Activated CD4-positive, CD25-positive, alpha-beta regulatory T cell treated with anti-CD3 and anti-CD28 coated beads, Interleukin-2, amount 50 U/mL, for 16 hours (primary cell): ENCODE measurements at places on chromosomes 16 and 17.

DNA sequence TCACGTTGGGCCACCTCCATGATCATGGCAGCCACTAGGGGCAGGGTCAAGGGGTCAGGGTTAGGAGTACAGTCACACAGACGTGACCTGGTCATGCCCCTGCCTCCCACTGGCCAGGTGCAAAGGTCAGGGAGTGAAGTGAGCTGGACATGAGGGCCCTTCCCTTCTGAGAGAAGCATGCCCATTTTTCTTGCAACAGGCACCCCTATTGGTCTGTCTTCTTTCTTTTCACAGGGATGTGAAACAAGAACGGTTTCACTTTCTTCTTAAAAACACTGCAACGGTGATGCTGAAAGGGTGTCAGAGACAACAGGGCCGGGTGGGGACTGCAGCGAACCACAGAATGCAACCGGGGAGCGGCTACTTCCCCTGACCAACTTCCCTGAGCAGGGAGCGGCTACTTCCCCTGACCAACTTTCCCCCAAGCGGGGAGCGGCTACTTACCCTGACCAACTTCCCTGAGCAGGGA lies 52.1 kb upstream of the DOC2B start:
- no peak for DNase-seq

GRCh38 chr17:43888548-43888947 lies 18.8 kb downstream of the MPP2 start:
- no peak for DNase-seq

DNA sequence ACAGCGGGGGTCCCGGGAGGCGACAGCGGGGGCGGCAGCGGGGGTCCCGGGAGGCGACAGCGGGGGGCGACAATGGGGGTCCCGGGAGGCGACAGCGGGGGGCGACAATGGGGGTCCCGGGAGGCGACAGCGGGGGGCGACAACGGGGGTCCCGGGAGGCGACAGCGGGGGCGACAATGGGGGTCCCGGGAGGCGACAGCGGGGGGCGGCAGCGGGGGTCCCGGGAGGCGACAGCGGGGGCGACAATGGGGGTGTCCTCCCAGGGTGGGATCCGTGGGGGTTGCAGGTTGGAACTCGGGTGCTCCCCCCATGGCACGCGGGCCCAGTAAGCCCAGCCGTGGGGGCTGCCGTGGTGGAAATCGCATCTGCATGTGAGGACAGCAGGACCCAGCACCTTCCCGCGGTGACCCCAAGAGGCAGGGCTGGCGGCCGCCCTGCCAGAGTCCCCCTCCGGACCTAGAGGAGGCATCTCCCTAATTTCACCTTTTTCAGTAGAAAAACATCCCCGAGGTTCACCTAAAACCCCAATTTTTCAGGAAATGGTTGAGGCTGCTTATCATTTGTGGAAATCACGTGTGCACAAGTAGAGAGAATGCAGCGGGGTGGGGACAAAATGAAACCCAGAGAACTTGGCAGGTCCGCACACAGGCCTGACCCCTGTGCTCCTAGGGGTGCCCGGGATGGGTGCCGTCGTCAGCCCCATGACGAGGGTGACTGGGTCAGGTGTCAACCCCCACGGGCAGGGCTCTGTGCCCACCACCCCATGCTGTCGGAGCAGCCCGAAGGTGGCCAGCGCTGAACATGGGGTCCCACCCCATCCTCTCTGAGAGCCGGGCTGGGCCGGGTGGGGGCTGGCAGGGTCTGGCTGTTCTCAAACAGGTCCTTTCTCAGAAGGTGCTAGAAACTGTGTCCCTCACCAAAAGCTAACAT lies 10.5 kb upstream of the METRNL start:
- no peak for DNase-seq

GRCh38 chr17:14672830-14673229 lies 371.9 kb downstream of the HS3ST3B1 start:
- no peak for DNase-seq

DNA sequence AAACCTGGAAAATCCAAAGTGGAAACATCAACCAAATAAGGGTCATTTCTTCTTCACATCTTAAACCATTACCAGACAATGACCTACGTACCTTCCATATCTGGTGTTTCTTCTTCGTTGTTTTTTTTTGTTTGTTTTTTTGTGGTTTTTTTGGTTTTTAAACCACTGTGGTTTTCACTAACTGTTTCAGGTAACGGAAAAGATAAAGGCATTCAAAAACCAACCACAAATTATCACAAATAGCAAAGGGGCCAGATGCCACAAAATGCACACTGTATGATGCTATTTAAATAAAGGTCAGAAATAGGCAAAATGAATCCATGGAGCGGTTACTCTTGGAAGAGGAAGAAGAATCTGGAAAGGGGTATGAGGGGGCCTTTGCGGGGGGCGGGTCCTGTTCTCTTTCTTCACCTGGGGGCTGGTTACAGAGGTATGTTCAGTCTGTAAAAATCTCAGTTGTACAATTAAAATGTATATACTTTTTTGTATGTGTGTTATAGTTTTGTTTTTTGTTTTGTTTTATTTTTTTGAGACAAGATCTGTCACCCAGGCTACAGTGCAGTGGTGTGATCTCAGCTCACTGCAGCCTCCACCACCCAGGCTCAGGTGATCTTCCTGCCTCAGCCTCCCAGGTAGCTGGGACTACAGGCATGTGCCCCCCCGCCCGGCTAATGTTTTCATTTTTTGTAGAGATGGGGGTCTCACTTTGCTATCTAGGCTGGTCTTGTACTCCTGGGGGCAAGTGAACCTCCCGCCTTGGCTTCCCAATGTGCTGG lies 29.6 kb downstream of the LITAF start:
- DNase-seq, result no peak

DNA sequence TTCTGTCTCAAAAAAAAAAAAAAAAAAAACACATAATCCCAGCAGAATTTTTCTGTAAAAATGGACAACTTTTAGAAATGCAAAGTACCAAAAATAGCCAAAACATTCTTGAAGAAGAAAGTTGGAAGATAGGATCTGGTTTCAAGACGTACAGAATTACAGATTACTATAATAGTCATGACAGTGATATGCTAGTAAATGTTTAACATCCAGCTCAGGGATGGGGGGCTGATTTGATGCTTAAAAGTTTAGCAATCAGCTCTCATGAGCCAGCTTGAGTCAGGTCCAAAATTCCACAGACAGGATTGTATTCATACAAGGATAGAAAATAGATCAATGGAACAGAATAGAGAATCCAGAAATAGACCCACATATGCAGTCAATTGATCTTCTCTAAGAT lies 100.5 kb downstream of the CYB561 start:
- no peak for DNase-seq

DNA sequence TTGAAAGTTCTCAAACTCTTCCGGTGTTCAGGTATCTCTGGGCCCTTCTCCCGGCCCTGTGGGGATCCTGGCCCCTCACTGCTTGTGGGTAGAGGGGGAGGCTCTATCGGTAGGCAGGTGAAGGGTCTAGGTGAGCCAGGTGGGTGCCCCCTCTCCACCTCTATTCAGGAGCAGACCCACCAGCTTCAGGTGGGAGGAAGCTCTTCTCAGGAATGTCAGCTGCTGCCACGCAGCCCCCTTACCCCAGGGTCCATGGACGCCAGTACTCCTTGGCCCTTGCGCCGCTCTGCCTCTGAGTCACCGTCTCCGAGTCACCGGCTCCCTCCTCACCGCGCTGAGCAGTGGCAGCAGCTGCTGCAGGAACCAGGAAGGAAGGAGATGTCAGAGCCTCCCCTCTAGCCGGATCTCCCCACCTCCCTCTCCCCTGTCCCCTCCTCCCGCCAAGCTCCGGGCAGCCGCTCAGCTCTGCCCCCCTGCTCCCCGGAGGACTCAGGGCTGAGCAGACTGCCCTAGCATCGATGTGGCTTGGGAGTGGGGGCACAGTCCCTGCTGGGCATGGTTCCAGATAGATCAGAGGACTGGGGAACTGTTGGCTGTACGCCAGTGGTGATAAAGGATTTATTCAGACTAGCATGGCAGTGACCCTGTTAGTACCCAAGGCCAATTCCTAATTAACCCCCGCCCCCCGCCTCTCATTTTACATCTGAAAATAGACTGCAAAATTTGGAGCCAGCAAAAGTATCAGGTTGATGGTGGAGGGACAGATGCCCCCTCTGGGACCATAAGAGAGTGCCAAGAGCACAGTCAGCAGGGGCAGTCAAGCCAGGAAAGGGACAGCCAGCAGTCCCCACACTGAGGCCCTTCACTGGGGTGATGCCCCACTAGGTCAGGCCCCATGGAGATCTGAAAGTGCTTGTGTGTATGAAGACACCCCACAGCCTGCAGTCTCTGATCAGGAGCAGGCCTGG lies at the start of gene OSBPL7:
OSBPL7 (minus strand) TSS at position 371 of the 968 bp plus-strand sequence. CDS start 1,516 bp downstream, outside the sequence.
- peak; percentile 40 for DNase-seq

- no peak for DNase-seq
Measured at GRCh38 chr17:81125573-81126081, 39.7 kb upstream of the PVALEF start.

GRCh38 chr16:58732545-58733247 lies 1.4 kb downstream of the GOT2 start:
- no peak for DNase-seq

DNA sequence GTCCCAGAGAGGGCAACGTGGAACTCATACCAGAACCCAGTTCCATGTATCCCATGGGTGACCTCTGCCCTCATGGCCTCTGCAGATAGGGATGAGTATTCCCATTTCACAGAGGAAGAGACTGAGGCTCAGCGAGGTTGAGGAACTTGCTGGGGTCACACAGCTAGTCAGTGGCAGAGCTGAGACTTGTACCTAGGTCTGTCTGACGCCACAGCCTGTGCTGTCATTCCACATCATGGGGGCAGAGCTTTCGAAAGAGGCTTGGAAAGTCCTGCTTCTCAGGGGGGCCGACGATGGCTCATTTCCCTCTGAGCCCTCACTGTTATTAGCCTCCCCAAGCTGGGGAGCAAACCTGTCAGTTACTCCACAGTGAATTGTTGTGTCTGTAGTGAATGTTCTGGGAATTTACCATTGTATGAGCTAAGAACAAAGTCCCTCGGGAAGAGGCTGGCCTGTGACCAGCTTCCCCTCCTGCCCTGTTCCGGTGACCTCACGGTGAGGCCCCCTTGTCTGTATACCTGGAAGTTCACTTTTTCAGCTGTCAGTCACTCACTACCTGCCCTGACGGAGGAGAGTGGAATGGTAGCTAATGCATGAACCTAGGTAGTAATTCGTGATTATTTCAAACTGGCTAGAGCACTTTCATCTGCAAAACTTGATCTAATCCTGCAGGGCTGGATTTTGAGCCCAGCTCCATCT lies 8.9 kb downstream of the METTL22 start:
- DNase-seq, result no peak

DNA sequence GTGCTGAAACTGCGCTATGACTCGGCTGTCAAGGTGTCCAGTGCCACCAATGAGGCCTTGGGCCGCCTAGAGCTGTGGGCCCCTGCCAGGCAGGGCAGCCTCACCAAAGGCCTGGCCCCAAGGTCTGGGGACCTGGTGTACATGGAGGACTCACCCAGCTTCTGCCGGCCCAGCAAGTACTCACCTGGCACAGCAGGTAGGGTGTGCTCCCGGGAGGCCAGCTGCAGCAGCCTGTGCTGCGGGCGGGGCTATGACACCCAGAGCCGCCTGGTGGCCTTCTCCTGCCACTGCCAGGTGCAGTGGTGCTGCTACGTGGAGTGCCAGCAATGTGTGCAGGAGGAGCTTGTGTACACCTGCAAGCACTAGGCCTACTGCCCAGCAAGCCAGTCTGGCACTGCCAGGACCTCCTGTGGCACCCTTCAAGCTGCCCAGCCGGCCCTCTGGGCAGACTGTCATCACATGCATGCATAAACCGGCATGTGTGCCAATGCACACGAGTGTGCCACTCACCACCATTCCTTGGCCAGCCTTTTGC lies 25.0 kb downstream of the WNT9B start:
- DNase-seq, result no peak

- no peak for DNase-seq
Measured at GRCh38 chr16:85347213-85347591, 234.9 kb upstream of the CIBAR2 start.

DNA sequence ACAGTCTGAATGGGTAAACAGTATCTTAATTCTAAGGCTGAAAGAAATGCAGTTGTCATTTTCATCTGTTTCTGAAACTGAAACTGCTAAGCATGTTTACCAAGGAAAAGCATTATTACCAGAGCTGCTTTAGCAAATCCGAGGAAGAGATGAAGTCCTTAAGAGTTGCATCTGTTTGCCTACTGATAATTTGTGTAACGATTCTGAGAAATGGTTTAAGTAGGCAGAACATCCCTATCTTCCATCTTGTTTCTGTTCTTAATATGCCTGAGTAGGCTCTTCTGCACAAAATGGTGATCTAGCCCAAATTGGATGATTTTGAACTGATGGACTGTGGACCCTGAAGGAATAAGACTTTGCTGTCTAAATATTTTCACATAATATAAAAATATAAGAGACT lies 34.9 kb downstream of the NUP93 start:
- no peak for DNase-seq

DNA sequence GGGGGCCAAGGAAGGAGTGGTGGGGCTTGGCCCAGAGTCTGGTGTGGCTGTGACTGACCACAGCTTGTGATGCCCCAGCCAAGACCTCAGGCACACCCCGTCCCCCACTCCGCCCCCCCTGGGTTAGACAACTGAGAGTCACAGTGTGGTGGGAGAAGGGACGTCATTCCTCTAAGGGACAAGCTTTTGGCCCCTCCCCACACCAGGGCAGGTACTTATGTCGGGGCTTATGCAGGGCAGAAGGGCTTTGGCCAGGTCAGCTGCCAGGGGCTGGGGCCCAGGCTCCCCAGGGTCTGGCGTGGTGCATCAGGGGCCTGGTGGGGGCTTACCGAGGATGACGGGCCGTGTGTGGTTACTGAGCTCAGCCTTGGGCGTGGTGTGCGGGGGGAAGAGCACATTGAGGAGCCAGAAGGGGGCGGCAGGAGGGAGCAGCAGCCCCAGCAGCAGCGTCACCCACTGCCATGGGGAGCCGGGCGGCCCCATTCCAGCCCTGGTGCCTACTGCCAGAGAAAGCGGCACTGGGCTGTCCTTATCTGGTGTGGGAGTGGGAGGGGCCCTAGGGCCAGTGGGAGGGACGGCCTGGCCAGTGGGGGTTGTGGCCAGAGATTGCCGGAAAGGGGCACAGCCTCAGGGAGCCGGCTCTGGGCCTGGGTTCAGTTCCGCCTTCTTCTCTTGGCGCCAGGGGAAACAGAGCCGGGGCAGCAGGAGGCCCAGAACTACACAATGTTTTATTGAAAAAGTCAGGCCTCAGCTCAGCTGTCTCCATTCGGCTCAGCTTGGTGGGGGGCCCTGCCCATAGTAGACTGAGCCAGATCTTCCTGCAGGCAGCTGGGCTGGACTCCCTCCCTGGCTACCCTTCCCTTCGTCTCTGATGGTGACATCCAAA lies at the start of gene LCAT:
LCAT (minus strand) TSS at position 502 of the 886 bp plus-strand sequence; CDS start at position 483, 19 bp downstream.
- DNase-seq, result no peak

DNA sequence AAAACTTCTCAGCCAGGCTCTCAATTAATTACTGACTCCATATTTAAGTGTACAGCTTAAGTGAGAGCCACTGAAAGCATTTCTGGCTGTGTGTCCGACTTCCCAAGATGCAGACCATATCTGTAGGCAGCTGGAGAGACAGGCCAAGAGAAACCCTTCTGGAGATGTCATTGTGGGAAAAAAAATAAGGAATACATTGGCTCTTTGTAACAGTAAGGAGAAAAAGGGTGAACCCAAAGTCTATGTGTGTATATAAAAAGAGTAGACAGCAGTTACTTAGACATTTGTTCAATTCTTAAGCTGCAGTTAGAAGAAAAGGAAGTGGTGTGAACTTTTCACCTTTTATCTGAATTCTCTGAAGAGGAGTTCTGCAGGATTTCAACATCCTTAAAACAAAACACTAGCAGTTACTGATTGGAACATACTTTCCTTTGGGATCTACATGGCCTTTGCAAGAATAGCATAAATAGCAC lies 21.7 kb downstream of the FAM117A start:
- no peak for DNase-seq

GRCh38 chr16:89383095-89384003 lies 107.0 kb downstream of the ANKRD11 start:
- no peak for DNase-seq
